ENCODE measurements at places on chromosomes 16 and 17.

GRCh38 chr16:85891776-85892166 lies 7.2 kb upstream of the IRF8 start:
- DNase-seq, result no peak

GRCh38 chr17:81389585-81389984 lies 5.7 kb upstream of the BAHCC1 start:
- no peak for DNase-seq

DNA sequence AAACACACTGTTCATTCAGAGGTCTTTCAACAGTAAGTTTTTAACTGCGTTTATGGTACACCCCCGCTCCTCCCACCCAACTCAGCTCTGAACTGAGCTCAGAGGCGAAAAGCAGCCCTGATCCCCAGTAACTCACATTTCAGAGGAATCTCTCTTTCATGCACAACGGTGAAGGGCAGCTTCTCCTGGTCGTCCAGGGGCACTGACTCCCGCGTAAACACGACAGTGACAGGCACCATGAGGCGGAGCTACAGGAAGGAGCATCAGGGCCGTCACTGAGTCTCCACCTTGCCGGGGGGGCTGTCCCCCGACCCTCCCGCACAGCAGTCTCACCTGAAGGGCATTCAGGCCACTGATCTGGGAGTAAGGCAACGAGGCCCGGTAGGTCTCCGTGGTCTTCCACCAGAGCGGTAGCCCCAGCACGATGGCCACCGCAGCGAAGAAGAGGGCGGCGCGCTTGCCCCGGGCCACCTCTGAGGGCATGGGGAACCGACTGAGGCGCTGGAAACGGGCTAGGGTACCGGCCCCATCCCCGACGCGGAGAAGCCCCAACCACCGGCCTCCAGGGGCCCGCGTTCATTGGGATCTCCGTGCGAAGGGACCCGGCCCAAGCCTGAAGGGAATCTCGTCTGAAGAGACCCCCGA lies 486 bp downstream of the PIGS start:
- DNase-seq, result peak; percentile 53

DNA sequence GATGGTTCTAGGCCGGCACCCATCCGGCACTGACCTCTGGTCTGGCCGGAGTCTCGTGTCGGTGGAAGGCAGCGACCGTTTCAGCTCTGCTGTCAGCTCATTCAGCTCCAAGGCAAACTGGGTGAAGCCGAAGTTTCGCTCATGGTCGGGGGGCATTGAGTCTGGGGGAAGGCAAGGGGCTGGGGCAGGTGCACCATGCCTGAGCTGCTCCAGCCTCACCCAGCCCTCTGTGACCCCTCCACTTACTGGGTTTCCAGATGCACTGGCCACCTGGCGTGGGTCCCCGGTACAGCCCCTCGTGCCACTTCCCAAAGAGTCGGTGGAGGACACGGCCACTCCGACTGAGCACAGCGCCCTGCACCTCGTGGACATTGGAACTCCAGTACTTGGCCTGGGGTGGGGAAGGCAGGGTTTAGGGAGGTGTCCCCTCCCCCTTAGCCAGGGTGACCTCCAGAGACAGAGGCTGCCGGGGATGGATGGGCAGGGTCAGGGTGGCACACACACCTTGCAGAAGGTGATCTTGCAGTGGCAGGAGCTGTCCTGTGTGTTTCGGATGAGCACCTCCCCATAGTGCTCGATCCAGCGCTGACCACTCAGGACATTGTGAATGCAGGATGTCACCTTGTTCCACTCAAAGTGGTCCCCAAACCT lies 12.6 kb downstream of the OSBPL7 start:
- no peak for DNase-seq

DNA sequence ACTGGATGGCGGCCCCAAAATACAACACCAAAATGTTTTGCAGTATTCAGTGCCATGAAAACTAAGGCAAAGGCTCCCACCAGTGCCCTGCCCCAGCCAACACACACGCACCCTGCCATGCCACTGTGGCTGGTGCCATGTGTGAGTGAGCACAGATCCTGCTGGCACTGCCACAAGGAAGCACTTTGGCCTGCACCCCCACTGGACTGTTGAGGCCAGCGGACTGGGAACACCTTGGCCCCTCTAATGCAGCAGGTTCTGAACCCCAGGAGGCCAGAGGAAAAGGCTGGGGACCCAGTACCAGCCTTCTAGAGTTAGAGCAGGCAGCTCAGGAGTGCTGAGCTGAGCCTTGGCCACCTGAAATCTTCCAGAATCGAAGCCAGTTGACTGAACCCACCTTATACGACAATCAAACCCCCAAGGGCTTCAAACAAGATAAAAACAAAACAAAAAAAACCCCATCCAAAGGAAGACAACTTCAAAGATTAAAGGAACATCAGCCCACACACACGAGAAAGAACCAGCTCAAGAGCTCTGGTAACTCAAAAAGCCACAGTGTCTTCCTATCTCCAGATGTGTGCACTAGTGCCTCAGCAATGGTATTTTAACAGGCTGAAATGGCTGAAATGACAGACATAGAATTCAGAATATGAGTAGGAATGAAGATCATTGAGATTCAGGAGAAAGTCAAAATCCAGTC lies 21.5 kb downstream of the NLRP1 start:
- no peak for DNase-seq

DNA sequence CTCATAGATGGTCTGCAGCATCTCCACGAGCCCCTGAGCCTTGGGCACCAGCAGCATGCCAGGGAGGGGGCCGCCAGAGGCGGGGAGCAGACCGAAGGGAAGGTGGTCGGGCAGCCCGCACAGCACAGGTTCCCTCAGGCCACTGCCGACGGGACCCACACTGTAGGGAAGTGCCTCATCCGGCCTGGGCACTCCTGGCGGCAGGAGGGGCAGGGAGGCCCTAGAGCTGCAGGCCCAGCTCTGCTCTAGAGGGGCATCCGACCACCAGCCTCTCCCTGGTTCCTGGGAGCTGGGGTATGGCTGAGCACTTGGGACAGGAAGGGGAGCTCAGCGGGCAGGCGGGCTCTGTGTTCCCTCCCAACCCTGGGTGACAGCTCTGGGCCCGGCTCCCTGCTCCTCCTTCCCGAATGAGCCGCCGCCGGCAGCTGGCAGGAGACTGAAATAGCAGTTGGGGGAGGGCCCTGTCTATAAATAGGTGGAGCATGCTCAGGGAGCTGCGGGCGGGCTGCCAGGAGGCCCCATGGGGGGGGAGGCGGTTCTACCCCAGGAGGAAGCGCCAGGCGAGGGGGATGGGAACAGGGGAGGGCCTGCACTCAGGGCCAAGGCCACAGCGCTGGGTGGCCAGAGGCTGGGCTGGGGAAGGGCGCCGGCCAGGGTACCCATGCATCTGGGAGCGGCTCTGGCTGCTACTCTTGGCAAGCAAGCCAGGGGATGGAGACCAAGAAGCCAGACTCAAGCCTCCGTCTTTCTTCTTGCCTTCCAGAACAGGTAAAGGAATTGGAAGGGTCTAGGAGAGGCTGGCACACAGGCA lies 12.4 kb downstream of the HDAC5 start:
- DNase-seq, result peak; percentile 53

- DNase-seq, result peak; percentile 80
Measured at GRCh38 chr17:80261159-80261894, 675 bp downstream of the RNF213 start.

- no peak for DNase-seq
Measured at GRCh38 chr17:71163121-71163812, 957.6 kb upstream of the SOX9 start.

DNA sequence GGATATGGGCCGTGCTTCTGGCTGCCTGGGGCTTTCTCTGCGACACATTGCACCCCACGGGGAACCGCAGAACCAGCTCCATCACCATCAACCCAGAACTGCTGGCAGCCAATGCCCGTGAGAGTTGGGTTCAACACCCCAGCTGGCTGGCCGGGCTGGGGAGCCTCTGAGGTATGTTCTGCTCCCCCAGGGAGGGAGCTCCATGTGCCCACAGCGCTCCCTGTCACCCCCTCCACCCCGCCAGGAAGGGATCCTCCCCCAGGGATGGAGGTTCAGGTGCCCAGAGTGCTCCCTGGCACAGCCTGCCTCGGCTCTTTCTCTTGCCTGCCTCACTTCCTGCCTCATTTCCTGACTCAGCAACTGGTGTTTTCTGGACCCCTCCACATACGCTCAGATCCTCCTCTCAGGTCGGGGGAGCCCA lies 24.2 kb upstream of the MPRIP start:
- no peak for DNase-seq

GRCh38 chr16:59319871-59320270 lies 585.8 kb upstream of the GOT2 start:
- DNase-seq, result no peak

- DNase-seq, result no peak
Measured at GRCh38 chr16:50712956-50713355, 19.6 kb downstream of the NOD2 start.

DNA sequence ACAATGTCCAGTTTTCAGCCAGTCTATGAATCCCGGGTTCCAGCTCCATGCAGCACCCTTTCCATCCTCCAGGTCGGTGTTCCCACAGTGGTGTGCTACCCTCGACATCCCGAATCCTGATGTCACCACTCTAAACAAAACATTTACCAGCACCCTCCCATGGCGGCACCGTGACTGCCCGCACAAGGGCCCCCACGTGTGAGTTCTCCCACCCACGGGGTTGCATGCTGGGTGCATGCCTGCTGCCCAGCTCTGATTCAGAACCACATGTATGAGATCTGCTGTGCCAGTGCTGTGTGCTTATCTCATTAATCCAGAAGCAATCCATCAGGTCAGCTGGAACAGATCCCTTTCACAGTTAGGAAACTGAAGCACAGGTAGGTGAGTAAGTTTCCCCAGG lies 57.4 kb downstream of the C16orf78 start:
- no peak for DNase-seq

DNA sequence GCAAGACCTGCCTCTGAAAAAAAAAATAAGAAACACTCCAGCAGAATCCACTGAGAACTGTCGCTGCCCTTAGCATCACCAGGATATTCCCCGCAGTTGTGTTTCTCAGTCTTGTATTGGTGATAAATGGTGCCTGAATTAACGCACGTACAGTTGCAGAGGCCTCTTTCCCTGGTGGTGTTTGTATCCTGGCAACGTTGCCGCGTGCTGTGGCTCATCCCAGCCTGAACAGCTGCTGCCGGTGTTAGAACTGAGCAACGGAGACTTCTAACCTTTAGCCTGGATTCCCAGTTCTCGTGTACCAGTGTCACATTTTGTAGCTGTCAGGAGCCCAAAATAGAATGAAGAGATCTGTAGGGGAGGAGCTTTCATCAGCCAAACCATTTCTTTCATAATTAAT lies 4.8 kb downstream of the MLYCD start:
- DNase-seq, result no peak

- no peak for DNase-seq
Measured at GRCh38 chr17:64920026-64920418, 744 bp upstream of the LRRC37A3 start.

DNA sequence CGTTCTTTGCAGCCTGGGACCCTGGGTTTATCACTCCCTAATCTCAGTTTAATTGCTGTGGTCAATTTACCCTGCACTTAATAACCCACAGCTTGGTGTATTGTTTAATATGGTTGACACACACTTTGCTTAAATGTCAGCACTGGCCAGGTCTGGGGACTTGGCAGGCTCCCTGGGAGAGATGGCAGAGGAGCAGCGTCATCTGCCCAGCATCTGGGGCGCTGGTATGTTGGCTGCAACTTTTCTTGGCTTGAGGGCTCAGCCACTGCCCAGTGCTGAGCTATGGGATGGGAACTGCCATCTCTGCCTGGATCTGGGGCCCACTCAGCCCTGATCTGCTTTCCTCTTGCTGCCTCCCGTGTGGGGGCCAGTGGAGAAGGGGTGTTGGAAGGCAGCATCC lies 115.7 kb upstream of the IRX3 start:
- no peak for DNase-seq

DNA sequence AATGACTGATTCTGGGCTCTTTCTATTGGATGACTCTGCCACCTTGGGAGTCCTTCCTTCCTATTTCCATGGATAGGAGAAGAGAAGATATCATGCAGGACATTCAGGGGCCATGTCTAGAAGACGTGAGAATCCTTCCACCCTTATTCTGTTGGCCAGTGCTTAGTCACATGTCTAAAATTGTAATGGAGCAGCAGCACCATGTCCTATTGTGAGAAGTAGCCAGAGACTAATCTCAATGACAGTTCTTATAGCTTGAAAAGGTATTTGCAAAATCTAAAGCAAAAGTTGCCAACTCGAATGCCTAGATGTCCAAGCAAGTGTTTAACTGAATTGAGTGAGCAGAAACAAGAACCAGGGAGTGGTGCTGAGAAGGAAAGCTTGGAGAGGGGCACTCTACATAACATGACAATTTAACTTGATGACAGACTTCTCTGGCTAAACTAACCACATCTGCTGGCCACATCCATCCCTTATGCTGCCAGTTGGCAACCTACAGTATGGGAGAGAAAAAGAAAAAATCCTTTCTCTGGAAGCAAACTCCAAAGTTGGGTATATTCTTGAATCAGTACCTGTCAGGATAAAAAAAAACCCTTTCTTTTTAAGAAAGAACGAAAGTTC lies 225.7 kb downstream of the CDH13 start:
- DNase-seq, result no peak

GRCh38 chr17:74272731-74273201 lies 1.3 kb upstream of the DNAI2 start:
- no peak for DNase-seq

- peak; percentile 68 for DNase-seq
Measured at GRCh38 chr17:13931111-13931526, 138.2 kb upstream of the COX10 start.

DNA sequence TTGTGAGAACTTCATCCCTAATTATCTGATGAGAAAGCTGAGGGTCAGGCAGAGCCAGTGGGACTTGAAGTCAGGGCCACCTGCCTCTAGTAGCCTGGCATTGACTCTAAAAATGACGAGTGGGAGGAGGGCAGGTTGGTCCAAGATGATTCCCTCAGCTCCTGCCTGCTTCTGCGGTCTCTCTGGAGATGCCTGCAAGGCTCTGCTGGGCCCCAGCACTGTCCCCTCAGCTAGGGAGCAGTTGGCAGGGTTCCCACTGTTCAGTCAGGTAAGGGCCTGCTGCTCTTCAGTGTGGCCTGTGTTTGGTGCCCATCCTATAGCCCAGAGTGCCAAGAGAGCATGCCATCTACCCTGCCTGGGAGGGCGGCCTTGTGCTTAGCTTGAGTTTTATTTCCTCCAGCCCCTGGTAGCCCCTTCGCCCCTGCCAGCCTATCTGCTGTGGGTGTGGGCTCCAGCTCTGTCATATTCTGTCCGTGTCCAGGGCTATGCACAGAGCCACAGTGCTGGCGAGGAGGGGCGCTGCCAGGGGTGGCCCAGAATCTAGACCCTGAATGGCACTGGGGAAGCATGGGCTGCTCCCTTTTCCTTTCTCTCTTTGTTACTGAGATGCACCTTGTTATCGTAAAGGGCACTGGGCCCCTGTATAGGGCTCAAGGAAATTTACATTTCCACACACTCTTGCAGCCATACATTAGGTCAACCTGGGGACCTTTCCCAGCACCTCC lies 68.5 kb downstream of the CYLD start:
- DNase-seq, result no peak

- no peak for DNase-seq
Measured at GRCh38 chr16:66610111-66610820, 5.8 kb downstream of the CMTM3 start.

All from CD4-positive, alpha-beta T cell treated with Interleukin-1 beta for 1 hour (primary cell).